ENCODE measurements at places on chromosomes 2 and 18.

DNA sequence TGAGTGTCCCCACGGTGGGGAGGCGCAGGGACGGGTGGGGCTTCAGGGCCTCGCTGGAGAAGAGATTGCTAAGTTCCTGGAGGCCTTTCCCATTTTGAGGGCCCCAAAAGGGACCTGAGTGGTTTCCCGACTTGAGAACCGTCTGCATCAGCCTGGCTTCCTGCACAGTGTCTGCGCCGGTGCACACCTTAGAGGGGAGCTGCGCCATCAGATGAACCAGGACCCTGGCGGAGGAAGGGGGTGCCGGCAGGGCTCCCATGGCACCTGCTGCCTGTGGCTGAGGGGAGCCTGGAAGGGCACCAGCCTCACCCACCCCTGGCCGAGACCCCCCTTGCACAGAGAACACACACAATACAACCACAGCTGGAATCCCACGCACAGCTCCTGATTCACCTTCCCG is 465.1 kb upstream of the MYT1L start:
- no peak for DNase-seq

- DNase-seq, result no peak
Observed at GRCh38 chr18:57727952-57728807, 74.9 kb downstream of the ATP8B1 start.

GRCh38 chr2:6077585-6077984 is 385.4 kb downstream of the SOX11 start:
- no peak for DNase-seq

DNA sequence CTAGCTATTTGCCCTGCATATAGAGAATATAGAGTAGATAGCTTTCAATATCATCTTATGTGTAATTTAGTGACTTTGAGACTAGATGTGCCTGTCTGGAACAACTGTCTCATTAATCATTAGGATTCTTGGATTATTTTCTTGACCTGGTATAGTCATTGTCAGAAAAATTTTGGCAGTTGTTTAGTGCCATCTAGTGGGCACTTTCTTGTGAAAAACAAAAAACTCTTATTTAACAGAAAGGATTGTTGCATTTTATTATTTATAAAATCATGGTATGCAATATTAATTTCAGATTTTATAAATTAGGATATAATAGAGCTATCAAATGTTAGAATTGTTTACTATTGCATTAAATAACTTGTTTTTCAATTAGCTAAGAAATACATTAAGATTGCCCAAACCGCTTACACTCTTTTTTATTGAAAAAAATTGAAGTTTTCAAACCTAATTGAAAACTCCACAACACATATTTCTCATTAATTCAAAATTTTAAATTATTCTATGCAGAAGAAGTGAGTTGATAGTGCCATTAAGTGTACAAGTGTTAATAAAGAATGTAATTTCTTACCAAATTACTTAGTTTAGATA is 80.3 kb downstream of the DYNAP start:
- no peak for DNase-seq

DNA sequence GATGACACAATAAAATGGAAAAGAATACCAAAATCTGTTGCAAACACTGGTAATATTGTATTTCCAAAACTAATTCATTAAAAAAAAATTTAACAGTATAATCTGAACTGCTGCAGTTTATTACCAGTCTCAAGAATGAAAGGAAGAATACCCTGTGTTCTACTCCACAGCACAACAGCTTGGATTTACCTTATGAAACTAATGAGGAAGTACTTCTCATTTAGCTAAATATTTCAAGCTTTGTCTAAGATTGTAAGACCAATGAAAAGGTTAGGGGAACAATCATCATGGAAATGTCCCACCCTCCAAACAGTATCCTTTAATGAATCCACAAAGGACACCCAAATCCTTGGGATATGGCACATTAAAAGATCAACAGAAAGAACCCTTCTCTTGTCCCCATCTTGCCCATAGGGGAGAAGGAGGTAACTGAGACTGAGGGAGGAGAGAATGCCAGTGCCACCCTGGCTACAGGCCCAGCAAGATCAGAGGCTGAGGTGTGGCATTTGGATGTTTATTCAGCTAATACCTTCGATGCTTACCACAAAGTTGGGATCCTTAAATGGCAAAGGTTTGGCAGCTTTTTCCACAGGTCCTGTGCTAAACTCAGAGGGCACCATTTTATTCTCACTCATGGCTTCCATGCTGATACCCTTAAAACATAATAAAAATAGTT is 17.7 kb downstream of the INO80C start:
- DNase-seq, result no peak

GRCh38 chr2:187715590-187715989 is 161.4 kb upstream of the TFPI start:
- no peak for DNase-seq

GRCh38 chr2:176960736-176961520 is 251.7 kb upstream of the HNRNPA3 start:
- DNase-seq, result no peak

DNA sequence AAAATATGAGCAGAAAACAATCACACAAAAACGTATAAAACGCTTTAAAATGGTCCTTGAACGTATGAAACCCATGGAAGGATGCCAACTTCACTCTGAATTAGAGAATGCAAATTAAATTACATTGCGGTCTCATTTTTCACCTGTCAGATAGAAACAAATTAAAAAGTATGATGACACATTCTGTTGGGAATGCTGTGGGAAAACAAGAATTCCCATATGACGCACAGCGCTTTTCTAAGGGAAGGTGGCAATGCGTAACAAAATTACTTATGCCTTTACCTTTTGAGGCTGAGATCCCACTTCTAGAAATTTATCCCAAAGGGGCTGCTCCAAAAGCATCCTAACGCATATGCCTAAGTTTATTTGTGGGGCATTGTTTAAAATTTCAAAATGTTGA is 3.8 kb upstream of the RPS7 start:
- DNase-seq, result no peak

DNA sequence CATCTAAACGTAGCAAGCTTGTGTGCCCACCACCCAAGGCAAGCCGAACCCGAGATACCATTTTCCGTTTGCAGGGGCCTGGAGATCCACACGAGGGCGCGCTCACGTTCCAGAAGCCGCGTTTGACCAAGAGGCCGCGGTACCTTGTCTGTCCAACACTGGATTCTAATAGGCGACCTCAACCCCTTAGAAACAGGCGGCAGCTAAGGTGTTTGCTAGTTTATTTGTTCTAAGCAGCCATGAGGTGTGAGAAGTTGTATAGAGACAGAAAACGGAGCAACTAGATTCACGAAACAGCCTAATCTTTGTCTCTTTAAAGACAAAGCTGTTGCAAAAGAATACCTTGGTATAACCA is 4.2 kb downstream of the HOXD11 start:
- DNase-seq, result no peak

DNA sequence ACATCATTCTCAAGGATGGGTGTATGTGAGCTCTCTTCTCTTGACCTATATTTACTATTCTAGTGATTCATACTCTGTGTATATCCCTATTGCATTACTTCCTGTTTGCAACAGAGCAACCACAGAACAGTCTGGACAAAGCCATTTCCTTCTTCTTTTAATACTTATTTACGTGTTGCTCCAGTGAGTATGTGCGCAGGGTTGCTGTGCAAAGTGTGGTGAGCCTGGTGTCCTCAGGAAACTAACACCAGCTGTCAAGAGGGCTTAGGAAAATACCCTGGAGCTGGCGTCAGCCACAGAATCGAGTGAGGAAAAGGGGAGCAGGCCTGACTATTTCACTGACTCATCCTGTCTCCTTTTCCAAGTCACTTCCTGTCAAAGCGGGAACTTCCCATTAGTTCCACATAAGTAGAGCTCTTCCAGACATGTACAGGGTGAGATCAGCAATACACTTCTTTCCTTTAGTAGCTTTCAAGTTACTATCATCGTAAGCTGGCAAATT is 214.1 kb upstream of the COPS8 start:
- no peak for DNase-seq

DNA sequence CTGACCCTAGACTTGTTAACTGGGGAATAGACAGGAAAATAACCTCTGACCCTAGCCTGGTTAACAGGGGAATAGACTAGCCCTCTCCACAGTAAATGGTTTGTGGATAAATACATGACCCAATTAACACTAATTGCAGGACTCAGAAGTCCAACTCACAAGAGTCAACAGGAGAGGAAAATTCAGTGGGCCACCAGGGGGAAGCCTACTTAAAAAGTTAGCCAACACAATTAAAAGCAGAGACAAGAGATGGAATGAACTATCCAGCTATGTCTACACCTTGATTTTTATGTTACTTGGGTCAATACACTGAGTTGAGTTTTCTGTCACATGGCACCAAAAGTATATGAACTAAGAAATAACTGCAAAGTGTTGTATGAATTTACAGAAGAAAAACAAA is 158.8 kb upstream of the SLC39A10 start:
- no peak for DNase-seq

DNA sequence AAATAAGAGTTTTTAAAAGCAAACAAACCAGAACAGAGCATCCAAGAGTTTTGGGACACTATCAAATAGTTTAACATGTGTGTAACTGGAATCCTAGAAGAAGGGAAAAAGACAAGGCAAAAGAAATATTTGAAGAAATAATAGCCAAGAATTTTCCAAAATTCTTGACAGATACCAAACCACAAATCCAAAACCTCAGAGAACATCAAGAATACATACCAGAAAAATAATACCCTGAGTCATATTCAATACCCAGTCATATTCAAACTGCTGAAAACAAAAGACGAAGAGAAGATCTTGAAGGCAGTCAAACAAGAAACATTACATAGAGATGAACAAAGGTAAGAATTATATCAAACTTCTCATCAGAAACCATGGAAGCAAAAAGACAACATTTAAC is 22.9 kb downstream of the INO80C start:
- DNase-seq, result no peak

DNA sequence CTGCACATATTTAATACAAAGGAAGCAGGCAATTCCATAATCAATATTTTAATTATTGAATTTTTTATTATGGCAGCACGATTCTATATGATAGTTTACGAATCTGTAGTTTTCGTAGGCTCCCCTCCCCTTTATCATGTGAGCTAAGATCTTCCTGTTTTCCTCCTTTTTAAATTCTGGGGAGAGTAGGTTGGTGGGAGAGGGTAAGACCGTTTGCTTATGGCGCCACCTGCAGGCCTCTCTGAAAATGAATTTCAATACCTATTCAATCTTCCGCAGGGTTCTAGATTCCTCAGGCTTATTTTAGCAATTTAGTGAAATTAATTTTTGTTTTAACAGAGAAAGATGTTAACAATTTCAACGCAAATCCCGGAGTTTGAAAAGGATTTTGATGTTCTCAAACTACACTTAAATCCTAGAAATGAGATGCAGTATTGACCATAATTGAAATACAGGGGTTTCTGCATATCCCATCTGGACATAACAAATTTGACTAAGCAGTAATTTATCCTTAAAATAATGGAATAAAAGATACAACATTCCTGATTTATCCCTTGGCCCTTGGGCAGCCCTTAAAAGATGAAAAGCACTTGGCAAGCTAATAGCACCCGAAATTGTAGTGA is 12.8 kb upstream of the GBX2 start:
- DNase-seq, result no peak

- no peak for DNase-seq
Observed at GRCh38 chr2:55027226-55027625, 23.0 kb downstream of the RTN4 start.

- no peak for DNase-seq
Observed at GRCh38 chr2:241673189-241673663, 13.4 kb downstream of the DTYMK start.

DNA sequence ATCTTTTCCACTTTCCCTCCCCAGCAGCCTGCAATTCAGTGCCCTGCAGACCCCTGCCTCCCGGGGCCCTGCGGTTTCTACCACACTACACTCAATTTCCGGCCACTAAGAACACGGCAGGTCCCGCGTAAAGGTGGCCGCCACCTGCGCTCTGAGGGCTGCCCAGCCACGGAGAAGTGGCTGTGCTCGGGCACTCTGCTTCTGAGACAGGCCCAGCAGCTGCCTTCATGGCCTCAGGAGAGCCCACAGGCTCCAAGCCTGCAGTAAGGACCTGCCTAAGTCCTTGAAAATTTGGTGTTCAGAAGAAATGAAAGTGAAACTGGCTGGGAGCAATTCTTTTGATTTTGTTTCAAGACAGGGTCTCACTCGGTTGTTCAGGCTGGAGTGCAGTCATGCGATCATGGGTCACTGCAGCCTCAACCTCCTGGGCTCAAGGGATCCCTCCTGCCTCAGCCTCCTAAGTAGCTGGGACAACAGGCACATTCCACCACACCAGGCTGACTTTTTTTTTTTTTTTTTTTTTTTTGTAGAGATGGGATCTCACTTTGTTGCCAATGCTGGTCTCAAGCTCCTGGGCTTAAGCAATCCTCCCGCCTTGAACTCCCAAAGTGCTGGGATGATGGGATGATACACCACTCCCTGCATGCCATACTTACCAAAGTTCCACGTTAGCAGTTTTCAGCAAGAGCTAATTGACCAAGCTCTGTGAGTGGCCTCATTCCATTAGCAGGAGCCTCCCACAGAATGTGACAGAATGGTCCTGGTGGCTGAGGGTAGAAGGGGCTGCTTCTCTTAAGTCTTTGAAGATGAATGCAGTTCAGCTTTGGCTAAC is 14.6 kb upstream of the ALPP start:
- no peak for DNase-seq

- DNase-seq, result no peak
Observed at GRCh38 chr2:238916875-238917590, 69.1 kb downstream of the TWIST2 start.

DNA sequence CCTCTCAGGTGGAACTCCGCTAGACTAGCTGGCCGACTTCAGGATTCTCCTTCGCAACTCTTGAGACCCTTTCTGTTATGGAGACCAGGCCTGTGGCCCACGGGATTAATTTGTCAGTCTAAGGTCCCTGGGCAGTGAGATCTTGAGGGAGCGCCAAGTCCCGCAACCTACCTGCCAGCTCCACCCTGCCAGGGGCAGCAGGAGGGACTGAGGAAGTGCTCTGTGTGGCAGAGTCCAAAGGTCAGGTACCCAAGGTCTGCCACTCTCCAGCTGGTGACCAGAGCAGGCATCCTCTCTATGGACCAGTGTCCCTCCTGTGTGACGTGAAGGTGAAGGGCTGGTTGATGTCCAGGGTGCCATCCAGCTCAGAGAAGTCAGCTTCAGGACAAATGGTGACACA is 4.3 kb upstream of the SPATA3 start:
- DNase-seq, result no peak

GRCh38 chr2:165743442-165743841 is 50.6 kb downstream of the GALNT3 start:
- no peak for DNase-seq

- DNase-seq, result no peak
Observed at GRCh38 chr2:142877216-142877838, at the start of gene KYNU. Gene KYNU, plus strand, starts transcription at chr2:142877664. Its CDS starts 7,704 bp downstream, at chr2:142885368.

DNA sequence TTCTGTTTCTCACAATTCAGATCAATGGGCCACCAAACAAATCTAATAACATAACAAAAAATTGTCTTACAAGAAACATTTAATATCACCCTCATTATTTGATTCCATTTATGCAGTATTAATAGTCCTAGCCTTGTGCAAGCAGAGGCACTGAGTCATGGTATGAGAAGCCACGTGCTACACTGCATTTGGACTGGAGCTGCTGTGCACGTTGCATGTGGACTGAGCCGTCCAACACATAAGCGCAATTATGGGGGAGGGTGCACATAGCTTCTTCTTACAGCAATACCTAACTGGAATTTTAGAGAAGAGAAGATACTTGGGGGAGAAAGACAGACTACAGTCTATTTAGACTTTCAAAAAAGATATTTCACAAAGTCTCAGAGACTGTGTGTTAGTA is 329.6 kb upstream of the ID2 start:
- DNase-seq, result no peak

Measured in activated gamma-delta T cell (primary cell).